ENCODE measurements at places on chromosomes 2 and 18.
A peak's percentile ranks its signal among the peaks of the same experiment; 100 is the strongest.

GRCh38 chr2:222864296-222864695 is 3.5 kb downstream of the ACSL3 start:
- DNase-seq = no peak

DNA sequence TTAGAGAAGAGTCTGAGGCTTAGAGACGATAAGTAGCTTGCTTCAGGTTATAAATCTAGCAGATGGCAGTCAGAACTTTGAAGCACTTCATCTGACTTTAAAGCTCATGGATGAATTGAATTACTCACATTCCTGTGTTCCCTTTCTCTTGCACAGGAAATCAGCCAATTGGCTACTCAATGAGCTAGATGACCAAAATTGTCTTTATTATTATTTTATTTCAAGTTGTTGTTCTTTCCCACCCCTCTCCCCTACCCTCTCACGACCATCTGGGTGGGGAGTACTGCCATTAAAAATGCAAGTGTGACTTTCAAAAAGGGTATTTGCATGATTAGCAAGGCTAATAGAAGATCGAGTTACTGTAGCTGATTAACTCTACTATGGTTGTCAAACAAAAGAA is 491.1 kb downstream of the NR4A2 start:
- no peak for DNase-seq

DNA sequence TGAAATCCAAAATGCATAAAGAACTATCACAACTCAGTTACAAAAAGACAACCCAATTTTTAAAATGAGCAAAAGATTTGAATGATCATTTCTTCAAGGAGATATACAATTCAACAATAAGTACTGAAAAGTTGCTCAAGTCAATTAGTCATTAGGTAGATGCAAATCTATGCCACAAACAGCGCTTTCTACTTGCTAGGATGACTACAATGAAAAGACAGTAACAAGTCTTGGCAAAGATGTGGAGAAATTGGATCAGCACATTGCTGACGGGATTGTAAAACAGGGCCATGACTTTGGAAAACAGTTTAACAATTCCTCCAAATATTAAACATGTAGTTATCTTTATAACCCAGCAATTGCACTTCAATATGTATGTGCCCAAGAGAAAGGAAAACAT is 166.3 kb upstream of the MC4R start:
- no peak for DNase-seq

- peak; percentile 90 for DNase-seq
These were observed 7.8 kb downstream of the MTHFD2 start for GRCh38 chr2:74206180-74206688.

- DNase-seq = no peak
These were observed 11.1 kb upstream of the KLHL30 start for GRCh38 chr2:238127165-238128060.

GRCh38 chr2:183610724-183611123 is 486.5 kb downstream of the NUP35 start:
- DNase-seq = no peak
